Activated T-helper 1 cell treated with Interleukin-2 at 50 U/mL for 16 hours (primary cell): ENCODE measurements at places on chromosomes 7 and 10.

DNA sequence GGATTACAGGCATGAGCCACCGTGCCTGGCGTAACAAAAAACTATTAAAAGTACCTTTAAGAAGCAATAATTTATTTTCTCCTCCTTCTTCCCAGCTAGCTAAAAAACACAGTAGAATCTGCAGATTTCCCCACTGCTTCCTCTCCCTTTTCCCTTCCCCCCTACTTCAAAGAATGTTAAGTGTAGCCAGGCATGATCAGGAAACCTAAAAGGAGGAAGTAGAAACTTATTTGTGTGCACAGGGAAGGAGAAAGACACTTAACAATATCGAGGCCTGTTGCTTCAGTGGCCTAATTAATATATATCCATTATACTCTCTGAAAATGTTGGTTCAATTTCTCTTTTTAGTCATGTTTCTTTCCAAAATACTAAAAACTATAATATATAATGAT, 127.7 kb downstream of the NRBF2 start:
- DNase-seq = no peak

GRCh38 chr7:38656968-38657367, 25.8 kb upstream of the AMPH start:
- no peak for DNase-seq

- no peak for DNase-seq
Observed at GRCh38 chr10:71854031-71854430, 3.0 kb upstream of the PSAP start.

GRCh38 chr10:96410296-96410695, 51.5 kb upstream of the OPALIN start:
- DNase-seq = no peak
